ENCODE measurements at places on chromosomes 3 and 15.

GRCh38 chr15:42273900-42274701 is 868 bp upstream of the TMEM87A start:
- peak; percentile 62 for DNase-seq

GRCh38 chr15:89877083-89877425 is 16.7 kb downstream of the AP3S2 start:
- DNase-seq = no peak

GRCh38 chr3:78257951-78258530 is 1218.1 kb downstream of the ROBO2 start:
- DNase-seq = no peak

DNA sequence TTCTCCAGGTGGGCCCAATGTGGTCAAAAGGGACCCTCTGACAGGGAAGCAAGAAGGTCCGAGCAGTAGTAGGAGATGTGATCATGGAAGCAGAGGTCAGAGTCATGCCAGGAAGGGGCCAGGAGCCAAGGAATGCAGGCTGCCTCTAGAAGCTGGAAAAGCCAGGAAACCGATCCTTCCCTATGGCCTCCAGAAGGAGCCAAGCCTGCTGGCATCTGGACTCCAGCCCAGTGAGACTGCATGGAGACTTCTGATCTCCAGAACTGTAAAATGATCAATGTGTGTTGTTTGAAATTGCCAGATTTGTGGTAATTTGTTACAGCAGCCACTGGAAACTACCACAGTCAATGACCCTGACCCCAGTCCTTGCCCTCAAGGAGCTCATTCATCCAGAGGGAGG is 56.8 kb upstream of the SPATA12 start:
- DNase-seq = no peak

DNA sequence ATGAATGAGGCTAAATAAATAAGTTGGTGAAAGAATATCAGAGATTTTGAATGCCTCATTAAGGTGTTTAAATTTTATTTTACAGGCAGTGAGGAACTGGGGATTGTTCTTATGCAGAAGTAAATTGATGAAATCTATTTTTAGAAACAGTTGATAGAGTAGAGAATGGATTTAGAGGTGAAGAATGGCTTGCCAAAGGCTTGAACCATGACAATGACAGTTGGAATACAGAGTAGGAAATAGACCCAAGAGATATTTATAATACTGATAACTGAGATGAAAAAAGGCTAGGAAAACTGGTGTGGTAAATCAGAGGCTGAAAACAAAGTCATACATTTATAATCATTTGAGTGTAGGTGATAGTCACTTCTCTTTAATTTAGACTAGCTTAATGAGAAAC is 39.0 kb upstream of the RBMS3 start:
- no peak for DNase-seq

GRCh38 chr3:119653876-119654275 is 6.5 kb downstream of the POPDC2 start:
- DNase-seq = no peak

DNA sequence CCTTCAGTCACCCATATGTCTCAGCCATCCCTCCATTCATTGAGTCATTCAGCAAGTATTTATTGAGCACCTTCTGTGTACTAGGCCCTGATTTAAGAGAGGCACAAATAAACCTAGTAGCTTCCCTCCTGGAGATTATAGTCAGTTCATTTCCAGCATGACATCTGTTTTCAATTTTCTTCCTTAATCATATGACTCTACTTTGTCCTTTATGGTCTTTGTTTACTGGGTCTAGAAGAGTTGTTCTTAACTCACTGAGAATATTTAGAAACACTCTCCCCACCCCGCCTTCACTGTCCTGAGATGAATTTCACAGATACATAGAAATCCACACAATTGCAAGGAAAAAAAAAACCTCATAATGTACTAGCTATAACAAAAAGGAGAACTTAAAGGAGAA is 44.8 kb upstream of the ADAMTS9 start:
- no peak for DNase-seq

GRCh38 chr3:45249391-45249790 is 23.3 kb upstream of the TMEM158 start:
- no peak for DNase-seq

- peak; percentile 47 for DNase-seq
Measured at GRCh38 chr15:52331490-52332240, 36.1 kb upstream of the MYO5C start.
